SJSA1 (cell line): ENCODE measurements at places on chromosomes 6 and 20. TPM values are rescaled to one million over a fixed set of nuclear protein-coding genes. Genes with fewer than 3 reads are reported as not detected.

DNA sequence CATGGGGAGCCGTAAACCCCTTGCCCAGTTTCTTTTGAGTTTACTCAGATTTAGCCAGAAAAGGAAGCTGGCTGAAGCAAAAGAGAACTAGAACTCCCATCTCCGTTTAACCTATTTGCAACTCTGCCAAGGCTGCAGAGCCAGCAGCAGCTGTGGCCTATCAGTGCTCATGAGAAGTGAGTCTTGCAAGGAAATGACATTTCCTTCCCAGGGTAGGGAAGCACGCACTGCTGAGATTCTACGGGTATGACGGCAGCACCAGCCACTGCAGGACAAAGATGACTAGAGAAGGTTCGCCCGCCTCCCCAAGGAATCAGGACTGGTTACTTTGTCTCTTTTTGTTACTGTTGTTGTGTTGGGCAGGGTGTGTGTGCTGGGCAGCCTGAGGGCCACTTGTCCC is 47.6 kb downstream of the PPP1R3G start:
- no peak overlapping the region for H3K27ac ChIP-seq
- H3K27me3 ChIP-seq = no peaks in the 10 kb centered on the region
- no peak for DNase-seq
- H3K4me3 ChIP-seq = no peak overlapping the region
- no peaks in the 10 kb centered on the region for H3K4me1 ChIP-seq
- no peaks in the 10 kb centered on the region for H3K36me3 ChIP-seq

- H3K27ac ChIP-seq = no peak overlapping the region
- peak overlapping the region; percentile 11; the same call in 1 of the 2 replicates for H3K4me3 ChIP-seq
- DNase-seq = peak; percentile 22
- H3K36me3 ChIP-seq = no peaks in the 10 kb centered on the region
- peaks cover 23% of the 10 kb centered on the region for H3K4me1 ChIP-seq
Measured at GRCh38 chr6:135182071-135183001, 1.2 kb downstream of the MYB start.

DNA sequence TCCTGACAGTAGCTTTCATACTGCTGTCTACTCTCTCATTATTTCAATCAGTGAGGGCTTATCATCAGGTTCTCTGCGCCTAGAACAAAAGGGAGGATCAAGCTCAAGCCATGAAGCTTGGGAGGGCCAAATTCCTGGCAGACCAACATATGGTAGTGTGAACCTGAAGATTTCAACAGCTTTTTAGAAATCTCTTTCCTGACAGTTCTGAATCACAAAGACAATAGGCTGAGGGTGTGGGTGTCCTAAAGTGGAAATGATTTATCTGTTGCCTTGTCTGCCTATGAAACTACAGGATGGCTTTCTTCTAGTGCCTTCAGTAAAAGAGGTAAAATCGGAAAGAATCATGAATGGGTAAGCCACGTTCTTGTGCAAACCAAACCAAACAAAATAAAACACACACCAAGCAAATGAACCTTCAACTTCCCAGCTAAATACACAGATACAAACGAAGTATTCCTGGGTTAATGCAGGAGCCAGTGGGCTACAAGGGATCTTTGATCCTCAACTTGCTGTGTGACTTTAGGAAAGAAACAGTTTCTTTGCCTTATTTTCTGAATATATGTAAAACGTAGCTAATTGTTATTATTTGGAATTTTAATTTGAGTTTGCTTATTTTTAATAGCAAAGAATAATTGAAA is 2.7 kb upstream of the RHAG start:
- no peaks in the 10 kb centered on the region for H3K4me1 ChIP-seq
- H3K4me3 ChIP-seq = no peak overlapping the region
- no peak for DNase-seq
- H3K27me3 ChIP-seq = no peaks in the 10 kb centered on the region
- H3K36me3 ChIP-seq = no peaks in the 10 kb centered on the region

- no peaks in the 10 kb centered on the region for H3K36me3 ChIP-seq
- no peaks in the 10 kb centered on the region for H3K4me1 ChIP-seq
- no peak for DNase-seq
- no peaks in the 10 kb centered on the region for H3K27me3 ChIP-seq
- H3K27ac ChIP-seq = no peak overlapping the region
Measured at GRCh38 chr6:121302882-121303281, 31.4 kb downstream of the TBC1D32 start.

DNA sequence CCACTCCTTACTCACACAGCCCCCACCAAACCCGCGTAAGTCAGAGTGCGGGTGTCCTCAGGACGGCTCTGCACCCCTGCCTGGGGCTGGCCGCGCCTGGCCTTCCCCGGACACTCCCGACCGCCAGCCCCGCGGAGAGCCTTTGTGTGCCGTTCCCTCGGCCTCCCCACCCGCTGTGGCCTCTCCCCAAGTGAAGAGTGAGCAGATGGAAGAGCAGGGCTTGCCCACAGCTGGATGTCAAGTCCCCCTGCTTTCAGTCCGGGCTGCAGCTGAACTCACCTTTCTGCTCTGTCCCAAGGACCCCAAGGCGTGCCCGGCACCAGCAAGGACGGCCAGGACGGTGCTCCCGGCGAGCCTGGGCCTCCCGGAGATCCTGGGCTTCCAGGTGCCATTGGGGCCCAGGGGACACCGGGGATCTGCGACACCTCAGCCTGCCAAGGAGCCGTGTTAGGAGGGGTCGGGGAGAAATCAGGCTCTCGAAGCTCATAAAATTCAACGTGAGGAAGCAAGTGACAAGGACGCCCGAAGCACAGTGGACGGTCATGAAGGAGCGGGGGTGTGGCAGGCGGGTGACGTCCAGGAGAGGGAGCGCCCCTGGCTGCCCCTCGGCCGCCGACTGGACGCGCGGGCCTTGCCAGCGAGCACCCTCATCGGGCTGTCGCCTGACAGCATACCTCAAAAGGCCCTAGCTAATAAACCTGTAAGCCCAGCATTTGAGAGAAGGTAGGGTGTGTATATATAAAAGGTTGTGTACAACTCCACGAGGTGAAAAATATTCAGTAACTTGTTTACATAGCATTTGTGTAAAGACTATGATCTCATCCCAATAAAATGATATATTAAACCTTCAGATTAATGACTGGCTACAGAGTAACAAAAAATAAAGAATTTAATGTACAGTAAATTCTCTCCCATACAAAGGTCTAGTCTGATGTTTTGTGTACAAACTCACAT is 21.1 kb downstream of the TCFL5 start:
- H3K27me3 ChIP-seq = no peaks in the 10 kb centered on the region; the same call in 1 of the 2 replicates
- DNase-seq = no peak
- 0 out of 2 replicates have a peak, but pooled peaks cover 4% of the 10 kb centered on the region for H3K4me1 ChIP-seq
- H3K4me3 ChIP-seq = no peak overlapping the region

GRCh38 chr20:33578510-33578909 is 83.6 kb upstream of the C20orf144 start:
- H3K4me3 ChIP-seq = no peak overlapping the region
- no peaks in the 10 kb centered on the region for H3K36me3 ChIP-seq
- H3K4me1 ChIP-seq = no peaks in the 10 kb centered on the region
- no peak overlapping the region for H3K27ac ChIP-seq
- H3K27me3 ChIP-seq = no peaks in the 10 kb centered on the region

- no peaks in the 10 kb centered on the region for H3K36me3 ChIP-seq
- peak; percentile 39 for DNase-seq
- H3K27me3 ChIP-seq = peaks cover 8% of the 10 kb centered on the region; the same call in 1 of the 2 replicates
- peaks cover 7% of the 10 kb centered on the region for H3K4me1 ChIP-seq
Measured at GRCh38 chr6:151240791-151241642, 1.2 kb downstream of the AKAP12 start.

- H3K4me3 ChIP-seq = no peak overlapping the region
- no peaks in the 10 kb centered on the region for H3K36me3 ChIP-seq
- DNase-seq = no peak
- no peaks in the 10 kb centered on the region for H3K4me1 ChIP-seq
Measured at GRCh38 chr20:49360242-49360968, 82.5 kb upstream of the ZNFX1 start.

AURKA gene
- 116 and 132 TPM in 2 replicates for total RNA-seq

OR2H1 gene
- not detected in 2 replicates for total RNA-seq

DNA sequence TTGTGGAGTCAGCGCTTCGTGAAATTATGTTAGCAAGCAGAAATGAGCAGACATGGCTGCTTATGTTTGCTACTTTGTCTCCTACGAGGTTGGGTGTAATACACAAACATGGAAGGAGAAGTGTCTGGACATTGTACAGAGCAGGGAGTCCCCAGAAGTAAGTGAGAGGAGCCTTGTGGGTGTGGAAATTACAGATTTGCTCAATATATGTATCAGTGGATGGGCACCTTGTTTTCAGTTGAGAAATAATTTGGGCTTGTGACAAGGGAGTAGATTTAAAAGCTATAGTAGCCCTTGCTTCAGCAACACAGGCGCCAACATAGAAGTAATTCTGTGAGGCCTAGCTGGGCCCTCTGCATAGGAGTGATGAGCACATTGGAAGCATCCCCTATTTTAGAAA is 49.2 kb downstream of the HECA start:
- no peaks in the 10 kb centered on the region for H3K27me3 ChIP-seq
- DNase-seq = no peak
- H3K36me3 ChIP-seq = no peaks in the 10 kb centered on the region
- no peak overlapping the region for H3K27ac ChIP-seq
- H3K4me3 ChIP-seq = no peak overlapping the region
